Stimulated activated effector memory CD8-positive, alpha-beta T cell treated with anti-CD3 and anti-CD28 coated beads, Interleukin-12 subunit alpha, Interleukin-12 subunit beta, amount 100 ng/mL, for 72 hours (primary cell): ENCODE measurements at places on chromosomes 5 and 9.
A peak's percentile ranks its signal among the peaks of the same experiment; 100 is the strongest.

DNA sequence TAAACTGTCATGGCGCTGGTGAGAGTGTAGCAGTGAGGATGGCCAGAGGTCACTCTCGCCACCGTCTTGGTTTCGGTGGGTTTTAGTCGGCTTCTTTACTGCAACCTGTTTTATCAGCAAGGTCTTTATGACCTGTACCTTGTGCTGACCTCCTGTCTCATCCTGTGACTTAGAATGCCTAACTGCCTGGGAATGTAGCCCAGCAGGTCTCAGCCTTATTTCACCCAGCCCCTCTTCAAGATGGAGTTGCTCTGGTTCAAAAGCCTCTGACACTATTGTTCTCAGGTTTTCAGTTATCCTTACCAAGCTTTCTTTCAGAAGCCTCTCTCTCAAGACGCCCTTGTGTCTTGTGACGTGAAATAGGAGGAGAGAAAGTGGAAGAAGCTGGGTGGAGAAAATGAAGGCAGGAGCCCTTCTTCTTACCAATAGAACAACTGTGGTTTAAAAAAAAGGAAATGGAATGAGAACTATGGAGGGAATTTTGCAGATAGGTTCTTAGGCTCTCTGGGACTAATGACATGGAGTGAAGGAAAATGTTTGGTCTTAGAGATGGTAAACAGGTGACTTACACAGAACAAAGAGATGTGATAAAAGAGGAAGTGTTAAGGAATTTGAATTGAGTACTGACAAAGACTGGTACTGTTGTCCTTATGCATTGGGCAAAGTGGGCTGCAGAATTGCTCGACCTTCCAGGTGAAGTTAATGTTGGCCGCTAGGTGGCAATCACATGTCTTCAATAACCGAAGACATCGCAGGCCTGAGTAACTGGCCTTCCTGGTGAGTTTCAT, 133.3 kb upstream of the RAI14 start:
- DNase-seq = peak; percentile 14

DNA sequence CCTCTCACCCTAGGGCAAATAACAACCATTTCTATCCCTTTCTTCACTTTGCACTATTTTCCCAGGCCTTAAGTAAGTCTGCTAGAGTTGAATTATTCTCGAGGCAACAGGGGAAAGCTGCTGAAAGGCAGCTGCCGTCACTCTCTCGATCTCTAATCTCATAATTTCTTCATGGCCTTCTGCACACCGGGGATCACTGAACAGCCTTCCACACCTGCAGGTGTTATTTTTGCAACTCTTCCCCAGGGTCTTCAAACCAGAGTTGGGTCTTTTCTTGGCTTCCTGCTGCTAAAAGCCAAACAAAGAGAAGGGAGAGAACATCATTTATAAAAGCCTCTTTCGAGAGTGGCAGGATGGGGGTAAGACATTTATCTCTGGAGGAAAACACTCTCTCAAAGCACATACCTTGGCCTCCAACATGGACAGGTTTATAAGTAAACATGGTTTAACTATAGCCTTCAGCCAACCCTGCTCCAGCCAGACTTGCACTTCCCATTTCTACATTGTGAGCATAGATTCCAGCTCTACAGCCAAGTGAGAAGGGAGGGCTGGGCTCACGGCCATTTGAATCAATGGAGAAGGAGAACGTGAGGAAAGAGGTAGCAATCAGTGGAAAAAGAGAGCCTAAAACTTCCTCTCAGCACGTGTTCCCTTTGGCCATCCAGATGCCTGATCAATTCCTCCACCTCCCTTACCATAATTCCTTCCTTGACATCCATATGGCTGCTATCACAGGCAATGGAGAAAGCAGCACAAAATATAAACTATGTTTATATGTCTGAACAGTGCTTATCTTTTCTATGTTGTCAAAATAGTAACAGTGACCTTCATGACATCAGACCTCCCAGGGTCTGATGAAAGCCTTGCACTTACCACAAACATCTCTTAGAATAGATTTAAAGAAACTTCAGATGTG, 464.9 kb downstream of the TLE1 start:
- no peak for DNase-seq

DNA sequence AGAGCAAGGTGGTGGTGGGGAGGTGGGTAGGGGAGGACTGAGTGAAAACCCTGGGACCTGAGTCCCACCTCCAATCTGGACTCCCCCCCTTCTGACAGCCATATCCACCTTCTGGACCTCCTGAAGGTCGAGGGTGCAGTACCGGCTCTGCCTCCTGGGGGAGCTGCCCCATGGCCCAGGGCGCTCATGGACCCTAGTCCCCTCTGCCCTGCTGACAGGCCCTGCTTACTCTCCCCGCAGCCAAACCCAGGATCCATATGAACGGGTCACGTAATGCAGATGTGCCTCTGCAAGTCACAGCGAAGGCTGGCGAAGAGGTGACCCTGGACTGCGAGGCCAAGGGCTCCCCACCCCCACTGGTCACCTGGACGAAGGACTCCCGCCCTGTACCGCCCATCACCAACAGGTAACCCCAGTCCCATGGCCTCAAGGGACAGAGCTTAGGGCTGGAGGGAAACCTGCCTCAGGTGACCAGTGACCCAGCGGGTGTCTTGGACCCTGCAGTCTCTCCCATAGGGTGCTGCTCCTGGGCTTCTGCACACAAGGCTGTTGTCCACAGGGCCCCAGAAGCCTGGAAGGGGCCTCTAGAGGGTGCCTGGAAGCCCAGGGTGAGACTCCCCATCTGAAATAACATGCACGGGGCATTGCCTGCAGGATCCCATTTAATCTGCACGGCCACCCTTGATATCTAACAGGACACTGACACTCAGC, 61.7 kb downstream of the HMCN2 start:
- DNase-seq = no peak

DNA sequence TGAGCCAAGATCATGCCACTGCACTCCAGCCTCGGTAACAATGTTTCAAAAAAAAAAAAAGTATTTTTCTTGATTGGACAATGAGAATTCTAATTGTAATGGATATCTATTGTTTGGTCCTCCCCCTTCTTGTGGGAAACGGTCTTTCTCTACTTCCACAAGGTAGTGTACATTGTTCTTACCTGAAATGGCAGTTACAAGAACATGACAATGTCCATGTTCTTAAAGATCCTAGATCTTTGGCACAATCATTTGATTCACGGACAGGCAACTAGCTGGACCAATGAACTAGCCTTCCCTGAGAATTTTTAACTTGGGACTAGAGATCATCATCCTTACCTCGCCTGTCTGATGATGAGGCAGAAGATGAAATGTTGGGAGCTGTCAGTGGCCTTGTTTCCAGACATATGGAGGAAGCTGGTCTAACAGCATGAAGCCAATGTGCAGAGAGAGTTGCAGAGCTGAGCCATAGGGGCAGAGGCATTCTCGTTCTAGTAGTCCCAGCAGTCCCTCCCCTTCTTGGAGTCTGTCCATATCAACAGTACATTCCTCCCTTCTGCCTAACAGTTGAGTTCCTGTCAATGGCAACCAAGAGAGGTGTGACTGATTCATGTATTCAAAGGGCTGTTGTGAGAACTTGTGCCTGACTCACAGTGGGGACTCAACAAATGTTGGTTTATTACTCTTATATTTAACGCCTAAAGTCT, 2.1 kb upstream of the MARCHF6 start:
- DNase-seq = no peak

DNA sequence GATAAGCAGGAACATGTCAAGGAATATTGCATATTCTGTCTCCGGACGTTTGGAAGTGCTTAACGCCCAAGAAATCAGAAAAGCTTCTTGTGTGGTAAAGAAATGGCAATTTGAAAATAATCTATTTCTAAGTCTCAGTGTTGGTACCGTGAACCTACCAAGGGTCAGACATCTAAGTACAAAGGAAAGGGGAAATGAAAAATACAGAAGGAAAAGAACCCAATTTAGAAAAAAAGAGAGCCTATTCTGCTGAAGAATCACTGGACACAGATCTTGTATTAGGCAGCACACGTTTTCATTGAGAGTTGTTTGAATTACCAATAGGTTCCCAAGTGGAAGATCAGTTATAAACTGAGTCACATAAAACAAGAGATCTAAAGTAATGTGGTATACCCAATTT, 46.9 kb upstream of the CEP78 start:
- DNase-seq = no peak

DNA sequence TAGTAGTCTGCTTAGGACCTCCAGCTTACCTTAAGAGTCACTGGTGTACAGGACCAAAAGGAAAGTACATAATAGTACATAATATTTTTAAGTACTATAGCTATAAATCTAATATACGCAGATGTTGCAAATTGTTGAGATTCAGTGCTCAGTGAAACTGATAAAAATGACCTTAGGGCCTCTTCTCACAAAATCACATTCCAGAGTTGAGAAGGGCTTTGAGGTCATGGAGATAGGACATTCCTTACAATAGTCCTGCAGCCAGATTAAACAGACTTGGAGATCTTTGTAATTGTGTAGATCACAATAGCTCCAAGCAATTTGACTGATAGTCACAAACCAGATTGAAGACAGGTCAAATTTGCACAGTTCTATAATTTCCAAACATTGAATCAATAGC, 37.7 kb upstream of the PCSK1 start:
- no peak for DNase-seq

DNA sequence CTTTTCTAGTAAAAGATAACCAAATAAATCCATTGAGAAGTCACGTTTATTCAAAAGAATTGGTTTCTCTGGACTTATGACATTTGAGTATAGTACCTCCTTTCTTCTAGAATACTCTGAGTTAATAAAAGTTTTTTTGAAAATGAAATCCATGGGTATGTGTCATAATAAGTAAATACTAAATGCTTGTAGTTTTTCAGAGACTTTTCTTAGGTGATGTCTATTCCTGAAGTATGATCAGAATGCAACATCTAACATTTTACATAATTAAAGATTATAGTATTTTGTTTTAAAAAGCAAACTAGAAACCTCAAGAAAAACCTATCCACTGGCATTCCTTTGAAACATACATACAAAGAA, 63.2 kb downstream of the NFIB start:
- DNase-seq = no peak

GRCh38 chr9:89888677-89889076, 283.9 kb downstream of the GADD45G start:
- no peak for DNase-seq

- no peak for DNase-seq
These were observed 29.0 kb upstream of the ENTREP1 start for GRCh38 chr9:69295872-69296552.

DNA sequence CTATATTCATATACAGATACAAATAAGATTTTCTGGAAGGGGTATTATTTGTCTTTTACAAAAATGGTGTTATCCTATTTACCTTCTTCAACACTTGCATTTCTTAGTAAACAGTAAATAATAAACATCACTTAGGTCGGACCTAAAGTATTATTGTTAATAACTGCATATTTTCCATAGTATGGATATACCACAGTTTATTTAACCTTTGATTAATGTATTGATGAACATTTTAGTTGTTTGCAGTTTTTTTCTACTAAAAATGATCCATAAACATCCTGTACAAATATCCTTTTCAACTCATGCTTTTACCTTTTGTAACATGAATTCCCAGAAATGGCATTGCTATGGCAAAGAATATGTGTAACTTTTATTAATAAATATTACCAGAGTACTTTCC, 83.4 kb downstream of the NDUFAF2 start:
- no peak for DNase-seq

DNA sequence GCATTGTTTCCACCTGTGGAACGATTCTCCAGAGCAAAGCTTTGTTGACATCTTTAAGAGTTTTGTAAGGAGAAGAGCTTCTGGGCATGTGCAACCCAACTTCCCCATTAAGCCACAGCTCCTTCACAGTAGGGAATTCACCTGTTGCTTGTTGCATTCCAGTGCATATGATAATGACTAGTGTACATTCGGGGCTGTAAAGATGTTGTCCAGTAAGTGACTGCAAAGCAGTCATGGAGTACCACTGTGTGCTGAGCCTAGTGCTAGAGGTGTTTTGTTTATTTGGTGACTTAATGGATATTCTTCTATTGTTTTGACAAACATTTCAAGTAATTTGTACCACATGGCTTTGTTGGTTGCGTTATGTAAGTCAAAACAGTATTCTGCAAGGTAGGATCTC, 12.8 kb downstream of the UGCG start:
- no peak for DNase-seq

- no peak for DNase-seq
These were observed 55.9 kb downstream of the TMC1 start for GRCh38 chr9:72577212-72577753.

DNA sequence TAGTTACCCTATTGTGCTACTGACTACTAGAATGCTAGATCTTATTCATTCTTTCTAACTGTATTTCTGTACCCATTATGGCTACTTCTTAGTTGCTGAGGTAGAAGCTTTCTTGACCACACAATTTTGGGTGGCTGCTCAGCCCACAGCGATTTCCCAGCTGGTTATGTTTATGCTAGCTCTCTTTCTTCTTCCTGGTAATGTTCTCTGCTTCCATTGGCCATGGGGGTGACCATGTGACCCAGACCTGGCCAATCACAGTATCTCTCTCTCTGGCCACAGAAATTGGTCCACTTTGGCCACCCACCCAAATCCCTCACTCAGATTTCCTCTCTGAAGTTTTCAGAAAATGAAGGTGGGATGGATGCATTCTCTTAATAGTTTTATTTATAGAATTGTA, 427.9 kb upstream of the CLINT1 start:
- DNase-seq = no peak

DNA sequence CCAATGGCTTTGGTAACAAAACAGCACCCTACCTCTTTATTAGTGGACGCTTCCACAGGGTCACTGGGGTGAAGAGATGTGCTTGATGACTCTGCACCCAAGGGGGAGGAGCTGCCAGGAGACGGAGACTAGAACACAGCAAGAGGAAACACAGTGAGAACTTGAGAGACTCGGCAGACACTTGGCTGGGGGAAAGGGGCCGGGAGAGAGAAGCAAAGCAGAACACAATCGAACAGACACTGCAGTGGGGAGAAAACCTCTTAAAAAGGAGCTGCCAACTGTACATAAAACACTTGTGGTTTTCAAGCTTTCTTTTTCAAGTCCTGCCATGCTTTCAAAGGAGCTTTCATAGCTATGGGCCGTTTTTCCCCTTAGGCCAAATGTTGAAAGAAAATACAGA, 151.0 kb downstream of the ENTREP1 start:
- no peak for DNase-seq

DNA sequence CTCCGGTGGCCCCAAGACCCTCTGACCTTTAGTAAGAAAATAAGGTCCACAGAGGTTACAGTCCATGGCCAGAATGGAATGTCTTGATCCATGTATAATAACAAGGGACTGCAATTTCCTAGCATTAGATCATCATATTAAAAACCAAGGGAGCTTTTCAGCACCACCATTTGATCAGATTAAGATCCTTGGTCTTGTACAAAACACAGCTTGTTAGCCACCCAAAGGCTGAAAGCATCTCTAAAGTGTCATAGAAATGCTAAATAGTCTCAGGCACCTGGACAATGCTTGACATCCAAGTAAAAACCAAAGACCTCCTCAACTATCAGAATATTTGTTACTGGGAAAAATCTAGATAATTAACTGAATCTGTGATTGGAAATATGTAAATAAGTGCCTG, 50.3 kb upstream of the VPS13A start:
- DNase-seq = no peak

GRCh38 chr9:35341585-35341984, 148.3 kb upstream of the RUSC2 start:
- DNase-seq = no peak

GRCh38 chr9:70577671-70578070, 163.2 kb upstream of the KLF9 start:
- no peak for DNase-seq
